ENCODE measurements at places on chromosomes 3 and 15.

DNA sequence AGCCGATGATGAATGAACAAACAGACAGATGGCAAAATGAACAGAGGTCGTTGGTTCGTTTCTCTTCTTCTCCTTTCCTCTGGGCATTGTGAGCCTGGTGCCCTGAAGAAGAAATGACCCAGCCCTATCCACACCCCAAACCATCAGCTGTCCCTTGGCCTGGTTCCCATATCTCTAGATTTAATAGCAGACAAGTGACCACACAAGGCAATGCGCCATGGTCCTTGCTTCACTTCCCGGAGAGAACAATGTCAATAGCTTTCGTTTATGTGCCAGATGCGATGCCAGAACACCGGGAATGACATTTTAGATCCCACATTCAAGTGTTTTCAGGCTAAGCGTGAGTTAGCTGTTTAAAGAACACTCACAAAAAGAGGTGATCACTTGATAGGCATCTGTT lies 17.7 kb downstream of the POC1A start:
- no peak for DNase-seq

DNA sequence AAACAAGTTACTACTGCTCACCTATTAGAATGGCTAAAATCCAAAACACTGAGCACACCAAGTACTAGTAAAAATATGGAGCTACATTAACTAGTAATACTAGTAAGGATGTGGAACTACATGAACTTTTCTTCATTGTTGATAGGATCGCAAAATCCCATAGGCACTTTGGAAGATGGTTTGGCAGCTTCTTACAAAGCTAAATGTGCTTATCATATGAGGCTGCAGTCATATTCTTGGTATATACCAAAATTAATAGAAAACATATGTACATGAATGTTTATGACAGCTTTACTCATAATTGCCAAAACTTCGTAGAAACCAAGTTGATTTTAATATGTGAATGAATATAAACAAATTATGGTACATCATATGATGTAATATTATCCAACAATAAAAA lies 366.8 kb upstream of the KCNMB2 start:
- no peak for DNase-seq

DNA sequence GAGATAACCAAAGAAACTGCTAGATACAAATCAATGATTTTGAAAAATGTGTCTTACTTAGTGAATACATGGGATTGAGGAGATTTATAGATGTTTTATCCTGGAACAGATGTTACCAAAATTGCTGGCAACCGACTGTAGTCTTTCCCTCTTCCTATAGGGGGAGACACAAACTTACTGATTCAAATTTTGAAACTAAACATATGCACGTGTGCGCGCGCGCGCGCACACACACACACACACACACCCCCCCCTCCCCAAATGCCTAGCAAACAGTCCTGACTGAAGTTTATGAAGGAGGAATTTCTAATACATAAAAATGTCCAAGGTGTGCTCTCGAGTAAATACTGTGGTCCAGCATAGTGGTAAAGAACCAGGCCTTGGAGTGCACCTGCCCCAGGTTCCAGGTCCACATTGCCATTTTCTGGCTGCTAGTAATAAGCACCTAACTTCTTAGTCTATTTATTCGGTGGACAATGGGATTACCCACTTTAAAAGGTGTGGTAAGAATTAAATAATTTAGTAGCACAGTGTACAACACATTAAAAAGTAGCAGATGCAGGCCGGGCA lies 18.5 kb upstream of the C3orf62 start:
- DNase-seq: peak; percentile 54

DNA sequence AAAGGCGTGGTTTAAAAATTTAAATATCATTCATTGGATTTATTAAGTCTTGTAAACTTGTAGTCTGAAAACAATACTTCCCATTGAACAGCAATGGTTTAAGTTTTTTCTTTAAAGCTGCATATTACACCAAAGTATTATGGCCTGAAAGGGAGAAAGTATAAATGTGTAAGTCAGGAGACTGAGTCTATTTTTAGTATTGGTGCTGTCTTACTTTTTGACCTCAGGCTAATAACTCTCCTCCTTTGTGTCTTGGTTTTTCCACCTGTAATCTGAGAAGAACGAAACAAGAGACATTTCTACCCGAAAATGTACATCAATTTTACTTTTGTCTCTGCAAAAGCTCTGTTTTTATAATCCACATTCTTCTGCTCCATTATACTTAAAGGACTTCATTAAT lies 7.6 kb downstream of the C15orf61 start:
- no peak for DNase-seq

DNA sequence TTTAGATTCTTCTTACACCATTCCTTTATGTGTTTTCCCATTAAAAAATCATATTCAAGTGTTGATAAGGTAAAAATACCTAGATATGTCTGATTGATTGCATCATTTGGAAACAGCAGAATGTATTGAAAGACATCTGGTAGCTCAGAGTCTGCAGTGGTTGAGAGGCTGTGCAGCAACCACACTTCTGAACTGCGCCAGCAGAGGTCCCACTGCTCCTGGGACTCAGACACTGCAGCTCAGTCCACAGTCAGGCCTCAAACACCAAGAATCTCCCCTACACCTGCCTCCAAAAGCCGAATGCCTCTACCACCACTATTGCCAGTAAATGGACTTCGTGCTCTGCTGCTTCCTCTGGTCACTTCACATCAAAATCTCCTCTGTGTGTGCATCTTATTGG lies 176.9 kb upstream of the LMCD1 start:
- peak; percentile 67 for DNase-seq

- DNase-seq: no peak
Measured at GRCh38 chr3:106160396-106160795, 291.6 kb upstream of the CBLB start.

- no peak for DNase-seq
Measured at GRCh38 chr3:194142156-194142910, 6.4 kb downstream of the HES1 start.
